GM03348 (cell line): ENCODE measurements at places on chromosomes 7 and 10.

GRCh38 chr7:51198654-51199053, 118.0 kb downstream of the COBL start:
- no peak for DNase-seq

DNA sequence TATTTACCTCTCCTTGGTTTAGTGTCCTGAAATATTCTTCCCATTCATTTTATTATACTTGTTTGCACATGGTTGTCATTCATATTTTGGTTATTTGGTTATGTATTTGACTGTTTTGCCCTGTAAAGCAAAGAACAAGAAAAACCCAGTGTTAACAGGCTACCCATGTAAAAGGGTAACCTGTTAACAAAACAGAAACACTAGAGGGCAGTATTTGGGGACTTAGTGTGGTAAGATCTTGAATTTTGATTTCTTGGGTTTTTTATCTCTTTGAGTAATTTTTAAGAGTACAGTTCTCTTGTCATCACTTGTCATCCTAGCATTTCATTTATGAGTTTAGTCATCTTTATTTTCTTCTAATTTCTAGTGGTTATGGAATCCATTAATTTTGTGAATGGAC, 51.3 kb downstream of the POLL start:
- DNase-seq = peak; percentile 35

GRCh38 chr7:98265841-98266271, 13.8 kb upstream of the TECPR1 start:
- peak; percentile 63 for DNase-seq

DNA sequence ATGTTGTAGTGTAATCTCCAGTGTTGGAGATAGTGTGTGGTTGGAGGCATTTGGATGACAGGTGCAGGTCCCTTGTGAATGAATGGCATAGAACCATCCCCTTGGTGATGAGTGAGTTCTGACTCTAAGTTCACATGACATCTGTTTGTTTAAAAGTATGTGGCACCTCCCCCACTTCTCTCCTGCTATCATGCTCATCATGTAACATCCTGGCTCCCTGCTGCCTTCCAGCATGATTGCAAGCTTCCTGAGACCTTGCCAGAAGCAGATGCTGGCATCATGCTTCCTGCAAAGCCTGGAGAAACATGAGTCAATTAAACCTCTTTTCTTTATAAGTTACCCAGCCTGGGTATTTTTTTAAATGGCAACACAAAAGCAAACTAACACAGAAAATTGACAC, 499.0 kb upstream of the SEMA3D start:
- no peak for DNase-seq

DNA sequence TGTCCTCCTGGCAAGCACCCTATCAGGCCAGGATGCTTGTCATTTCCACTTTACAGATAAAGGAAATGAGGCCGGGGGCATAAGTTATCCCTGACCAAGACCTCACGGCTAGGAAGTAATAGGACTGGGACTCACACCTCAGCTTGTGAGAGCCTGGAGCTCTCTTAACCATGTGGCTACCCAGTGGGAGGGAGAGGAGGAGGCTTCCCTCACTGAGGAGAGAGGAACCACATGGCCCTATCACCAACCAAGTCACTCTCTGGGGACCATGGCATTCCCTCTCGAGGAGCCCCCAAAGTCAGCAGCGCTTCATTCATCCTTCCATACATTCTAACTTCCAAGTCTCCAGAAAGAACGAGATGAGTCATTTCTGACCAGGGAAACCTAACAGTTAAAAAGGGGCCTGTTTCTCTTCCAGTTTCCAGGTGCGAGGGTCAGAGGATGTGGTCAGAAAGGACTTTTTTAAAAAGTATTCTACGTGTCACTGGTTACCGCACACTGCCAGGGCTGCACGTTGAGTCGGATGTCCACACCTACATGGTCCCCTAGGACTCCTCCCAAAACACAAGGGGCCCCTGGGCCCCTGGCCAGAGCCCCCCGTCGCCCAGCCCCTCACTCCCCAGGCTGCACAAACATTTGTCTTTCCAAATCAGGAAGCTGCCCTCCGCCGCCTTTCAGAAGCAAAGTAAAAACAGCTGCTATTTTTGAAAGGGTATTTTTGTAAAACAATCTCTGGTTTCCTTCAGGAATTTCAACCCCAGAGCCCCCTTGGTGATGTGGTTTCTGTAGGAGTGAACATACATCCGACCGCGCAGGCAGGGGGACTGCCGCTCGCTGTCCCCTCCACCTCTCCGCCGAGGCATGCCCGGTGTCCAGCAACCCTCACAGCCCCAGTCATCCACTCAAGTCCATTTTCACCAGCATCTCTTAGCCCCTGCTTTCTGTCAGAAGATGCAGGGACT, 128.2 kb upstream of the CHST15 start:
- no peak for DNase-seq

DNA sequence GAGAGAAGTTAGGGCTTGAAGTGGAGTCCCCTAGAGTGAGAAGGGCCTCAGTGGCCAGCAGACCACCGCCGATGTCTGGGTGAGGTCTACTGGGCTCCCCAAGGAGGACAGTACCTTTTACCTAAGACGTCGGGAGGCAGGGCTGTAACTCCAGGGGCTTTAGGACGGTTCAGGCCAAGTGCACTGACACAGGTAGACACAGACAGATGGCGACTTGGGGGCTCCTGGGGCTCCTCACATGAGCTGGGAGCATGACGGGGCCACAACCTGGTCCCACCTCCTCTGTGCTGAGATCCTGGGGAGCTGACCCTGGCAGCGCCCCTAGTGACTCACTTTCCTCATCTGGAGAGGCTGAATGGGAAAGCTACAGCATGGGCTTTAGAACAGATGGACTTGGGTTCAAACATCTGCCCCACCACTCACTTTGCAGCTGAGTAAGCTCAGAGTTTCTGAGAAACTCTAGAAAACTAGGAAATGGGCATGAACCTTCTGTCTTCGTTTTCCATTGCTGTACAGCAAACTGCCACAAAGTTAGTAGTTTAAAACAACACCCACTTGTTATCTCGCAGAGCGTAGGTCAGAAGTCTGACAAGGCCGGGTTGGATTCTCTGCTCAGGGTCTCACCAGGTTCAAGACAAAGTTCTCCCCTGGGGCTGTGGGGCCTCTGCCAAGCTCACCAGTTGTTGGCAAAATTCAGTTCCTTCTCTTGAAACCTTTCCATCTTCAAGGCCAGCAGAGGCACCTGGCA, 4.7 kb upstream of the COMTD1 start:
- DNase-seq = no peak

GRCh38 chr10:132861116-132861691, 75.3 kb upstream of the NKX6-2 start:
- no peak for DNase-seq

GRCh38 chr7:15784694-15785030, 98.2 kb upstream of the MEOX2 start:
- DNase-seq = no peak

DNA sequence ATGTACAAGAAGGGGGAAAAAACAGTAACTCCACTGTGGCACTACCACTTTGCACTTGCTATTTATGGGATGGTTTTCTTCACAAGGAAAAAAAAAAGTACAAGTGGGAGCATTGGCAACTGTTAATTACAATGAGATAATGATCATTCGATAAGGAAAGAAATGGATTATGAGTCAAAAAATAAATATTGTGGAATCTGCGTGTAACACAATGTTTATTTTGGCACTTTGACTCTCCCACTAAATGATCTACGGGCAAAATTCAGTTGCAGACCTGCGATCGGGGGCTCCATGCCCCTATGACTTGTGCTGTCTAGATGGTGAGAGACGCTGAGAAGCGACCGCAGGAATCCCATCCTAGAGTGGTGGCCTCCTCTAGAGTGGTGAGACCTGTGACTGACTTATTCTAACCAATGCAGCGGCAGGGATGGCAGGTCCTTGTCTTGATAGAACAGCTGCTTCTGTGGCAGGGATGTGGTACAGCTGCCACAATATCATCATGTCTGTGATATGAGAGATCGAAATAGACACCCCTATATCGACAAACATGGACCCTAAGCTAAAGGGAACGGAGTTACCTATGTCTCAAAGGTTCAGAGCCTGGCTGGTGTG, 345.0 kb upstream of the KLF6 start:
- no peak for DNase-seq

GRCh38 chr10:98611436-98611835, 164.7 kb upstream of the HPS1 start:
- DNase-seq = no peak

DNA sequence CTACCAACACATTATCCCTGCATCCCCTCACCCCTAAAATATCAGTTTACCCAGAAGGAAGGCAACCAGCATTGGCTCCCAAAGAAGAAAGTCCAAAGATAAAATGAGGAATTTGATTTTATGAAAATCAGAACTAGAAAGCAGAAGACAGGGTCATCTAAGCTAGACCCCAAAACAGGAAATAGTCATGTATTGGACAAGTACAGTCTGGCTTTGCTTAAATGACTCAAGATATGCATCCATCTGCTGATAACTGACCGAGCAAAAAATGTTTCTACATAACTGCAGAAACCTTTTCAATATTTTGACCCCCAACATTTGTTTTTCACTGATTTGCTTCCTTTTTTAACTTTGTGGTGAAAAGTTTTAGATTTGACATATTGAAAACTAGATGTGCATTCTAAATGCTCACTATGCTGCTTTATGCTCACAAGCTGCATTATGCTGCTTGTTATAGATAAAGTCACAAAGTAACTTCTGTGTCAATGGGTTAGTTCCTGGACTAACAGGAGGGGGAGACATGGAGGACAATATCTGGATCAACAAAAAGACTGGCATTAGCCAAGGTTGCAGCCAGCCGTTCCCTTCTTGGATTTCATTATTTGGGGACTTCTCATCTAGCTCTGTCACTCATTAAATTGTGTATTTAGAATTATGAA, 227.0 kb downstream of the INHBA start:
- no peak for DNase-seq

DNA sequence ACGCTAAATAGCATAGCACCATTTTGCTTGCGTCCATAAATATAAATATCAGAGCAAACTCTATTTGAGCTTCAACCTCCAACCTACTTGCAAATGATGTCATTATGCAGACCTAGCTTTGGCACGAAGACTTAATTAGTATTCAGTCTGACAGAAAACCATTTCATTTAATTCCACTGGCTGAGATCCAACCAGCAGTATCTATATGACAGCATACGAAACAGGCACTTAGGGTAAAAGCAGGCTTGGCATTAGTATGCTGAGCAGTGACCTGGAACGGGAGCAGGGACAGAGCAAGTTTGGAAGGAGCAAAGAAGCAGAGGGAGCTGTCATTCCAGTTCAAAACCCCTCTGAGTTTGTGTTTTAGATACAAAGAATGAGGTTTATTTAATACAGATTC, 312.5 kb upstream of the CHRM2 start:
- no peak for DNase-seq
